ENCODE measurements at places on chromosomes 2 and 18. TPM values are rescaled to one million over a fixed set of nuclear protein-coding genes. Genes with fewer than 3 reads are reported as not detected.

DNA sequence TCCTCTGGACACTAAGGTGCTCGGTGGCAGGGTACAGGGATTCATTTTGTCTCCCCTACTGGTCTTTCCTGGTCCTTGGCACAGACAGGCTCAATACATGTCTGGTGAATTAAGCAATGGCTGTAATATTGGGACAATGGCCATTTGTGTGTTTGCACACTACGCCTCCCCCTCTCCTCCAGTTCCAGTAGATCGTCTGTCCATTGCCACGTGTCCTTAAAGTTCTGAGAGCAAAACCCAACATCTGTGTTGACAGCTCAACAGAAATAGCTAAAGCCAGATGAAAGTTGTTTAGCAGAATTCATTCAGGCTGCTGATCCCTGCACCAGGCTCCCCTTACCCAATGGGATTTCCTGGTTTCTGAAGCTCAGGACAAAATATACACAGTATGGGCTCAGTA lies 9.0 kb upstream of the FABP1 start:
- no peak for DNase-seq
- H3K36me3 ChIP-seq, result no peaks in the 10 kb centered on the region
- H3K4me3 ChIP-seq, result no peak overlapping the region
- no peaks in the 10 kb centered on the region for H3K27me3 ChIP-seq

- H3K27me3 ChIP-seq, result no peaks in the 10 kb centered on the region
- H3K4me3 ChIP-seq, result no peak overlapping the region
- no peak overlapping the region for H3K27ac ChIP-seq
- no peak for DNase-seq
- H3K36me3 ChIP-seq, result no peaks in the 10 kb centered on the region
Observed at GRCh38 chr2:206804326-206804725, 38.9 kb downstream of the FASTKD2 start.

DNA sequence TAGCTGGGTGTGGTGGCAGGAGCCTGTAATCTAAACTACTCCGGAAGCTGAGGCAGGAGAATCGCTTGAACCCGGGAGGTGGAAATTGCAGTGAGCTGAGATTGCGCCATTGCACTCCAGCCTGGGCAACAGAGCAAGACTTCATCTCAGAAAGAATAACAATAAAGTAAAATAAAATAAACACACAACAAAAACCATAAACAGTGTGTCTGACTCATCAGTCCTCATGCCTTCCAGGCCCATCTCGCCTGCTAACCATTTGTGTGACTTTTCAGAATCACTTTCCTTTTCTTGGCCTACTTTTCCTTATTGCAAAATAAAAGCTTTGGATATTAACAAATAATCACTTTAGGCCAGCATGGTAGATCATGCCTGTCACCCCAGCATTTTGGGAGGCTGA lies 42.0 kb upstream of the ASXL2 start:
- no peaks in the 10 kb centered on the region for H3K36me3 ChIP-seq
- no peak overlapping the region for H3K27ac ChIP-seq
- no peaks in the 10 kb centered on the region for H3K27me3 ChIP-seq
- H3K4me1 ChIP-seq, result no peaks in the 10 kb centered on the region
- no peak overlapping the region for H3K4me3 ChIP-seq
- no peak for DNase-seq

DNA sequence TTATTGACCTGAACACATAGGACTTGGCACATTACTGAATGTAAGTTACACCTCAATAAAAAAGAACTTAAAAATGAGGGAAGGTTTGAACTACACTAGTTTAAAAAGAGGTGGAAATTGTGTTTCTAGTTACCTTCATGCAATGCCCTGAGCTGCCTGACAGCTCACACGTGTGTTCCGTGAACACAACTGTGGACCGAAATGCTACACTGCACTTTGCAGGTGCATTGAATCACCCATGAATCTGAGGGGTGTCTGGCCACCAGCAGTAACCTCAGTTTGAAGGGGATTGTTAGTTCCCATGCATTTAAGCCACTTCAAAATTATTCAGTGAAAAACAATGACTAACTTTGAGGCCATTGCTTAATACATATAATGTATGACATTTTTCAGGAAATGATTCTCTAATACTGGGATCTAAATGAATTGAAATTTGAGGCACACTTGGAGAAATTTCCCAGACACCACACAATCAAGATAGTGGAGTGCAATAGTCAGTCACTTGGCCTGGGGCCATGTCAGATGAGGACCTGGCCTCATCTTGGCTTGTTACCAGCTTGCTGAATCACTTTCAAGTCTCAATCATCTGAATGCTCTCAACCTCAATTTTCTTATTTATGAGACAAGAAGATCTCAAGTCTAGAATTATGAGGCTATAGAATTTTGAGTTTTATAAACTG lies 59.3 kb downstream of the MYL12B start:
- H3K27me3 ChIP-seq, result no peaks in the 10 kb centered on the region
- H3K4me1 ChIP-seq, result no peaks in the 10 kb centered on the region
- no peak overlapping the region for H3K27ac ChIP-seq
- no peak for DNase-seq

- no peaks in the 10 kb centered on the region for H3K36me3 ChIP-seq
- no peak overlapping the region for H3K27ac ChIP-seq
- H3K27me3 ChIP-seq, result no peaks in the 10 kb centered on the region
- no peak overlapping the region for H3K4me3 ChIP-seq
Observed at GRCh38 chr18:23137788-23138216, 2.5 kb downstream of the CABLES1 start.

GRCh38 chr2:20818820-20819219 lies 4.1 kb downstream of the LDAH start:
- no peaks in the 10 kb centered on the region for H3K27me3 ChIP-seq
- H3K27ac ChIP-seq, result no peak overlapping the region
- DNase-seq, result no peak
- H3K36me3 ChIP-seq, result no peaks in the 10 kb centered on the region
- H3K4me1 ChIP-seq, result no peaks in the 10 kb centered on the region

GRCh38 chr18:44238454-44238853 lies 442.2 kb upstream of the SETBP1 start:
- H3K27me3 ChIP-seq, result no peaks in the 10 kb centered on the region
- H3K36me3 ChIP-seq, result no peaks in the 10 kb centered on the region
- H3K4me1 ChIP-seq, result no peaks in the 10 kb centered on the region
- no peak overlapping the region for H3K27ac ChIP-seq

- no peaks in the 10 kb centered on the region for H3K27me3 ChIP-seq
- H3K36me3 ChIP-seq, result no peaks in the 10 kb centered on the region
- H3K4me3 ChIP-seq, result no peak overlapping the region
Observed at GRCh38 chr2:183505911-183506310, 381.7 kb downstream of the NUP35 start.

DNA sequence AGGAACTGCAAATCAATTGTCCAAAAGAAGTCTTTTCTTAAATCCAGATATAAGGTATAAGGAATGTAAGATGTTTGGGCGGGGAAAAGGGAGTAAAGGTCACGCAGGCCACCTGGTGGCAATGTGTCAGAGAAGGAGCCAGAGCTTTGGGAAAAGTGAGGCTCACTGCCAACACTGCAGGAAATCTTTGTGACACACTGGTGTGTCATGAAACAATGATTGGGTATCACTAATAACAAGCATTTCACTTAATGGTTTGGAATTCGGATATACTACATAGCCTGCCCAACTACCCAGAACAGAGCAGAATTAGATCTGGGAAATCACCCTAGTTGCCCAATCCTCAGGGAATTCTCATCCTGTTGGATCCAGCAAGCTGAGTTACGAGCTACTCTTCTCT lies 61.0 kb downstream of the RBMS1 start:
- H3K36me3 ChIP-seq, result no peaks in the 10 kb centered on the region
- no peak overlapping the region for H3K27ac ChIP-seq
- DNase-seq, result no peak
- H3K27me3 ChIP-seq, result no peaks in the 10 kb centered on the region

DNA sequence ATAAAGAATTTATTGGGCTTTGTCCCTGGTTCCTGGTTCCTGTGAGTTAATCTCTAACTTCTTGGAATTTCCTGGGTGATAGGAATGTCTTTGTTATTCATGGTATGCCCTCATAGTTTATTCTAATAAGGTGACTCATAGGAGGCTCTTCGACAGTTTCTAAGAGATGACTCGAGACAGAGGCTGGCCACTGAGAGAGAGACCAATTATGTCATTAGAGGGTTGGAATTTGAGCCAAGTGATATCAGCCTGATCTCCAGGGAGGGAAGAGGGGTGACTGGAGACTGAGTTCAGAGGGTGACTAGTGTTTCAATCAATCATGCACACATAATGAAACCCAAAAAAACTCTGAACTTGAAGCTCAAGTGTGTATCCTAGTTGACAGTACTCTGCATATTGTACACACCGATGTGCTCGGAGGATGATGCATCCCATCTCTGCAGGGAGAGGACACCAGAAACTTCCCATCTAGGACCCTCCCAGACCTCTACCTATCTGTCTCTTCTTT lies 185.7 kb downstream of the MTCL1 start:
- no peak overlapping the region for H3K27ac ChIP-seq
- no peaks in the 10 kb centered on the region for H3K4me1 ChIP-seq
- no peaks in the 10 kb centered on the region for H3K27me3 ChIP-seq
- H3K4me3 ChIP-seq, result no peak overlapping the region

GRCh38 chr18:31197676-31198075 lies 35.0 kb upstream of the DSC1 start:
- H3K4me1 ChIP-seq, result no peaks in the 10 kb centered on the region
- no peaks in the 10 kb centered on the region for H3K36me3 ChIP-seq
- no peaks in the 10 kb centered on the region for H3K27me3 ChIP-seq
- no peak overlapping the region for H3K4me3 ChIP-seq

GRCh38 chr2:151919786-151920185 lies 91.6 kb upstream of the ARL5A start:
- no peak for DNase-seq
- H3K36me3 ChIP-seq, result no peaks in the 10 kb centered on the region
- no peak overlapping the region for H3K4me3 ChIP-seq
- H3K27ac ChIP-seq, result no peak overlapping the region

DNA sequence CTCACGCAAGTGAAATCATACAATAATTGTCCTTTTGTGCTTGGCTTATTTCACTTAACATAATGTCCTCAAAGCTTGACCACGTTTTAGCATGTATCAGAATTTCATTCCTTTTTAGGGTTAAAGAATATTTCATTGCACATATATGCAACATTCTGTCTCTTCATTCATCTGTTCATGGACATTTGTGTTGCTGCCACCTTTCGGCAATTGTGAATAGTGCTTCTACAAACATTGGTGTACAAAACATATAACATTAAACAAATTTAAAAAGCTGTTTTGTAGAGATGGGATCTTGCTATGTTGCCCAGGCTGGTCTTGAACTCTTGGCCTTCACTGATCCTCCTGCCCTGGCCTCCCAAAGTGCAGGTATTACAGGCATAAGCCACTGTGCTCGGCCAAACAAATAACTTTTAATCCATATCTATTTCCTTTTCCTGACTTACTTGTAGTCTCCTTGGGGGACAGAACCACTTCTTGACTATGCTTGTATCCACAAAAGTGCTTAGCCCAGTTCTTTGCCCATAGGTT lies 209.3 kb downstream of the SLC4A3 start:
- H3K36me3 ChIP-seq, result no peaks in the 10 kb centered on the region
- H3K27me3 ChIP-seq, result no peaks in the 10 kb centered on the region
- H3K27ac ChIP-seq, result no peak overlapping the region
- no peak for DNase-seq

DNA sequence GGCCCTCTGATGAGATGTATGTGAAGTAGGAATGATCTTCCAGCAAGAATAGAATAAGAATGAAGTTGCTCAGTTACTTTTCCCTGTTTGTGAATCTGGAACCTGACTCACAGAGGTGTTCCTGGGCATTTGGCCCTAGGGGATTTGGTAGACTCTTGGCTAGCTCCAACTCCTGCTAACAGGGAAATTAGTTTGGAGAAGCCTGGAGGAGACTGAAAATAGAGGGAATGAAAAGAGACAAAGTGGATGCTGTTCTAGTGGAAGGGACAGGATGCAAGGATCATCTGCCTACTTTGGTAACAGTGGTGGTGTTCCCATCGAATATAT lies 19.6 kb downstream of the TMEM17 start:
- H3K36me3 ChIP-seq, result no peaks in the 10 kb centered on the region
- no peaks in the 10 kb centered on the region for H3K27me3 ChIP-seq
- no peak overlapping the region for H3K27ac ChIP-seq
- peaks cover 25% of the 10 kb centered on the region for H3K4me1 ChIP-seq

- no peak overlapping the region for H3K4me3 ChIP-seq
- H3K36me3 ChIP-seq, result no peaks in the 10 kb centered on the region
- no peak for DNase-seq
Observed at GRCh38 chr18:32695534-32695933, 77.3 kb downstream of the KLHL14 start.

DNA sequence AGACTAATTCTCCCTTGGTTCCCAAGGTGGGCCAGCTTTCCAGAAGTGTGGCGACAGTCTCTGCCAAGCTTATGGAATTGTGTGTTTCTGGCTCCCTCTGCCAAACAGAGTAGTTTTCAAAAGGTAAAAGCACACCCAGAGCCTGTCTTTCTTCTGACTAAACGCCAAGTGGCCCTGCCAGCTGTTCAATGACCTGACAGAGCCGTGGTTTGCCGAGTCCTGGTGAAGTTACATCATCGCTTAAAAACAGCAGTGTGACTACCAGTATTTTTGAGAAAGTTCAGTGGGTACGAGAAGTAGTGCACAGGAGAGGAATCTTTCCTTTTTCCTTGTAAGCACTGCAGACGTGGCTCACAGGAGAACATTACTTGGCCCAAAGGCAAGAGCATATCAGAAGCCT lies 1.9 kb downstream of the PER2 start:
- H3K27me3 ChIP-seq, result no peaks in the 10 kb centered on the region
- H3K4me1 ChIP-seq, result peaks cover 10% of the 10 kb centered on the region
- no peak overlapping the region for H3K4me3 ChIP-seq
- H3K27ac ChIP-seq, result peak overlapping the region; percentile 90

GRCh38 chr2:239399921-239400595 lies 762 bp downstream of the HDAC4 start:
- peaks cover 1% of the 10 kb centered on the region for H3K4me1 ChIP-seq
- no peak overlapping the region for H3K27ac ChIP-seq
- no peaks in the 10 kb centered on the region for H3K27me3 ChIP-seq
- peak; percentile 62 for DNase-seq
- H3K4me3 ChIP-seq, result peak overlapping the region; percentile 51

DNA sequence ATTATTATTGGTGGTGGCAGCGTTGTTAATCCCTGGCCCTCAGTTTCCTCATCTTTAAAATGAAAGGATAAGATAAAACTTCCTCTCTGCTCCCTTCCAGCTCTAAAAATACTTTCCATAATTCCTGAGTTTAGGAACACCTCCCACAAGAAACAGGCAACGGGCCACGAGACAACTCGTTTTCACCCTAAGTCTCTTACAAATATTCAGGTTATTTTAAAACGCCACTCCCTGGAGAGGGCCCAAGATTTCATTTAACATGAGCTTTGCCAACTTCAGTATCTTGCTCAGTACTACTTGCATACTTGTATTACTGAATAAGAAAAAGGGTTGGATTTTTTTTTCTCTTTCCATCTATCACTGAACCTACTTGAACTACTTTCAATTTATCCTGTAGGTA lies 611.1 kb upstream of the FANCL start:
- no peak overlapping the region for H3K27ac ChIP-seq
- no peaks in the 10 kb centered on the region for H3K4me1 ChIP-seq
- no peak overlapping the region for H3K4me3 ChIP-seq
- H3K27me3 ChIP-seq, result no peaks in the 10 kb centered on the region

The PIGN gene
- 15.4 TPM for polyA plus RNA-seq

The MYO3B gene
- not detected for polyA plus RNA-seq

The IL36B gene
- not detected for polyA plus RNA-seq

The VWC2L gene
- not detected for polyA plus RNA-seq

The TIMM21 gene
- polyA plus RNA-seq, result 19.1 TPM

The ALPP gene
- polyA plus RNA-seq, result not detected

The FOXI3 gene
- polyA plus RNA-seq, result not detected

The NFU1 gene
- polyA plus RNA-seq, result 59.5 TPM

The CXCR4 gene
- polyA plus RNA-seq, result 8.9 TPM

The CFAP53 gene
- 1.2 TPM for polyA plus RNA-seq

The MALL gene
- 20.0 TPM for polyA plus RNA-seq

The SLC4A5 gene
- polyA plus RNA-seq, result 1.4 TPM

Measured in ovary (tissue), 10 donors.